ENCODE measurements at places on chromosomes 16 and 17.

DNA sequence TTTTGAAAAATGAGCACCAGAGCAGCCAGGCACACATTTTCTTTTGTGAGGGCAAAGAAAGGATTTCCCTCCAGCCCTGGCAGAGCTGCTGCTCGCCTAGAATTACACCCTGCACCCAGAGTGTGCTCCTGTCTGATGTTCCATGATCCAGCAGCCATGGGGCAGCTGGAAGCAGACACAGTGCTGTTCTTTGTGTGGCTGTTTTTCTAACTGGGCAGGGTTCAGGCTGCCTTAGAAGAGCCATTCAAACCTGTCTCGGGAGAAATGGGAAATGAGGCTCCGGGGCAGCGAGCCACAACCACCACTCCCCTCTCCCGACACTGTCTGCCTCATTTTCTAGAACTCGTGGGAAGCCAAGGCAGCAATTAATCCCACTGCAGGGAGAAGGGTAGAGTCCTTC is 28.9 kb downstream of the LITAF start:
- DNase-seq = no peak

DNA sequence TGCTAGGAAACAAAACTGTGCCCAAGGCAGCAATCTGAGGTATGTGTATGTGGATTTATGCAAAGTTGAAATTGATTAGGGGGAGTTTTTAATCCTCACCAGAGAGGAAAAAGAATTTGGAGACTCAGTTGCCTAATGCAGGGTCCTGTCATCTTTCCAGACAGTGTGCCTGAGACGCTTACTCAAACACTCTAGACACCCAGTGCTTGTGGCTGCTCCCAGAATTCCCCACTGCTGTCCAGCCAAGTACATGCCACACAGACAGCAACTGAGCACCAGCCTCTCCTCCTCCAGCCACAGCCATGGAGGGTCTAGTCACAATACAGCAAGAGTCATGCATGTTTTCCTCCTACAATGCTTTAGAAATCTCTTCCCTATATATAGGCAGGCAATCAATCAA is 118.1 kb downstream of the HIC1 start:
- no peak for DNase-seq

DNA sequence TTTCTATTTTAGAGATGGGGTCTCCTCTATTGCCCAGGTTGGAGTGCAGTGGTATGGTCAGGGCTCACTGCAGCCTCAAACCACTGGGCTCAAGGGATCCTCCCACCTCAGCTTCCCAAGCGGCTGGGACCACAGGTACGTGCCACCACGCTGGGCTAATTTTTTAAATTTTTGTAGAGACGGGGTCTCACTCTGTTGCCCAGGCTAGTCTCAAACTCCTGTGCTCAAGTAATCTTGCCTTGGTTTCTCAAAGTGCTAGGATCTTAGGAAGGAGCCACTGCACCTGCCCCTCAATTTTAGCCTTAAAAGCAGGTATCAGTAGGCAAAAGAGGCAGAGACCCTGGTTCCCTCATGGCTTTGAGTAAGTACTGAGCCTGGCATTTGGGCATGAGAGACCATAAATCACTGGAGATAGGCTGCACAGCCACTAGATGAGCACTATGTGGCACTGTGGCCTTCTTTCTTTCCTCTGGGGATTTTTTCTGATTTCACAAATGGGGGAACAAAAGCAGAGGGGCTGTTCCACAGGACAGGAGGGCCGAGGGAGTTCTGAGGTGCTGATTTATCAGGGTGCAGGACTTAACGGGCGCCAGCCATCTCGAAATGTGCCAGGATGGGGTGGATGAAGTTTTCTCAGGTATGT is 82.2 kb downstream of the PLXDC1 start:
- peak; percentile 20 for DNase-seq

GRCh38 chr17:44002141-44002848 is 2.1 kb upstream of the NAGS start:
- DNase-seq = no peak

DNA sequence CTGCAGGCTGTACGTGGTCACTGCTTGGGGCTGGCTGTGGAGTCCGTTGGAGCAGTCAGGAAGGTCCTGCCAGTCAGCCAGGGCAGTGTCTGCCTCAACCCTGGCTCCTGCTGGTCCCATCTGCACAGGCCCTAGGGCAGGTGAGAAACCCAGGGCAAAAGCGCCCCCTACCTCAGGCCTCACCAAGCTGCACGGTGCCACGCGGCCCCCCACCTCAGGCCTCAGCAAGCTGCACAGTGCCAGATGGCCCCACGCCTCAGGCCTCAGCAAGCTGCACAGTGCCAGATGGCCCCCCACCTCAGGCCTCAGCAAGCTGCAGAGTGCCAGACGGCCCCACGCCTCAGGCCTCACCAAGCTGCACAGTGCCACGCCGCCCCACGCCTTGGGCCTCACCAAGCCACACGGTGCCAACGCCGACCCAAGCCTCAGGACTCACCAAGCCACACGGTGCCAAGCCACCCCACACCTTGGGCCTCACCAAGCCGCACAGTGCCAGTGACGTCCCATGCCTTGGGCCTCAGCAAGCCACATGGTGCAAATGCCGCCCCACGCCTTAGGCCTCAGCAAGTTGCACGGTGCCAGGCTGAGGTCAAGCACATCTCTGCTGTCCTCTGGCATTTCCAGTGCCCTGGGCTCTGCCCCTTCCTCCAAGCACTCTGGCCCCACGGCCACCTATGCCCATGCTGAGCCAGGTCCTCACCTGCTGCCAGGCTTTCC is 5.5 kb downstream of the TMEM204 start:
- no peak for DNase-seq

DNA sequence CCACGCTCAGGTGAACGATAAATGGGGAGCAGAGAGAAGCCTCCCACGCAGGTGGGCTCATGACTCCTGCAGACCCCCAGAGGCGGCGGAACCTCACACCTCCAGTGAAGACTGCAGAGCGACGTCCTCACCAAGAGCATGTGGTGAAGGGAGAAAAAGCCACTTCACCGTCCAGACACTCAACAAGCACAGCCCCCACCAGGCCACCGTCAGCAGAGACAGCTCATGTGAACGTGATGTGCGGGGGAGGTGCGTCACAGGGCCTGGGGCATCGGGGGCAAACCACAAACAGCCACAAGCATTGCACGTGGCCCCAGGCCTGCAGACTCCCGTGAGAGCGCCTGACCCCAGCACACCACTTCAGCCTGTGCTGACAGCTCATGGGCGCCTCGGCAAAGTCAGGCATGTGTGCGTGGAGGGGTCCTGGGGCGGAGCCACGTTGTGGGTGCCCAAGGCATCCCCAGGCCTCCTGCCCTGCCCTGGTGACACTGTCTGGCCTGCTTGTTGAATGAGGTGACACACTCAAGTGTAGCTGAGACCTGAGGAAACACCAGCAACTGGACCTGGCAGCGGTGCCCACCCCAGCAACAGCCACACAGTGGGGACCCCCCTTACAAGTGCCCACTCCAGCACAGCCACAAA is 19.0 kb downstream of the LMF1 start:
- DNase-seq = no peak

DNA sequence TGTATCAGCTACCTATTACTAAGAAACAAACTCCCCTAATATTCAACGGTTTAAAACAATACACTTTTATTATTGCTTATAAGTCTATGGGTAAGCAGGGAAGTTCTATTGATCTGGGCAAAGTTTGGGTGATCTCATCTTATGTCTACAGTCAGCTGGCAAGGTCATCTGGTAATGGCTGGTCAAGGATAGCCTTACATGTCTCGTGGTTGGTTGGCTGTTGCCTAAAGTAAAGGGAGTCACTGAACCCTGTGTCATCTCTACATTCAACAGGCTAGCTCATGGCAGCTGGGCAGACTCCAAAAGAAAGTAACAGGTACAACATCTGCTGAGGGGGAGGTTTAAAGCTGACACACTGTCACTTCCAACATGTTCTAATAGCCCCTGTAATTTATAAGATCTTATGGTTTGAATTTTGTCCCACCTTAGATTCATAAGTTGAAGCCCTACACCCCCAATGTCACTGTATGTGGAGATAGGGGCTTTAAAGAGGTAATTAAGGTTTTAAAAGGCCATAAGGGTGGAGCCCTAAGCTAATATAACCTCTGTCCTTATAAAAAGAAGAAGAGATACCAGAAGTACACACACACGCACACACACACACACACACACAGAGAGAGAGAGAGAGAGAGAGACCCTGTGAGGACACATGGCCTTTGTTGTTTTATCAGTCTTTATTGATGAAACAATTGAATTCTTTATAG is 419.1 kb downstream of the NPIPA8 start:
- no peak for DNase-seq

- no peak for DNase-seq
Measured at GRCh38 chr16:29962344-29962994, 590 bp downstream of the TMEM219 start.

GRCh38 chr16:89711601-89712273 is 9.0 kb downstream of the VPS9D1 start:
- no peak for DNase-seq

DNA sequence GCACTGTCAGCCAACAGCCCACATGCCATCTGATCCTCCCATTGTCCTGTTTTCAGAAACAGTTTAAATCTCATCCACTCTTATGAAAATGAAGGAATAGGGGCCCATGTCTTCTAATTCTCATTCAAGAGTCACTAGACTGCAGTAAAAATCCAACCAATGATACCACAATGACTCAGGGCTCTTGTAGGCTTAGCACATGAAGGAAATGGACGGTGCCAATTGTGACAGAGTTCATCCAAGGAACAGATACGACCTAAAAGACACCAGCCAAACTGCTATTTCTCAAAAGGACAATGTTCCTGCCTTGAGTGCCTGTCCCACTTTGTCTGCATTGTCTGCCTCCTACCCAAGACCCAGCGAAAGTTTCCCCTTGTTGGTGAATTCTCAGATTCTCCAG is 204.8 kb upstream of the COX10 start:
- no peak for DNase-seq

GRCh38 chr17:72876413-72876812 is 216.1 kb downstream of the SLC39A11 start:
- no peak for DNase-seq

DNA sequence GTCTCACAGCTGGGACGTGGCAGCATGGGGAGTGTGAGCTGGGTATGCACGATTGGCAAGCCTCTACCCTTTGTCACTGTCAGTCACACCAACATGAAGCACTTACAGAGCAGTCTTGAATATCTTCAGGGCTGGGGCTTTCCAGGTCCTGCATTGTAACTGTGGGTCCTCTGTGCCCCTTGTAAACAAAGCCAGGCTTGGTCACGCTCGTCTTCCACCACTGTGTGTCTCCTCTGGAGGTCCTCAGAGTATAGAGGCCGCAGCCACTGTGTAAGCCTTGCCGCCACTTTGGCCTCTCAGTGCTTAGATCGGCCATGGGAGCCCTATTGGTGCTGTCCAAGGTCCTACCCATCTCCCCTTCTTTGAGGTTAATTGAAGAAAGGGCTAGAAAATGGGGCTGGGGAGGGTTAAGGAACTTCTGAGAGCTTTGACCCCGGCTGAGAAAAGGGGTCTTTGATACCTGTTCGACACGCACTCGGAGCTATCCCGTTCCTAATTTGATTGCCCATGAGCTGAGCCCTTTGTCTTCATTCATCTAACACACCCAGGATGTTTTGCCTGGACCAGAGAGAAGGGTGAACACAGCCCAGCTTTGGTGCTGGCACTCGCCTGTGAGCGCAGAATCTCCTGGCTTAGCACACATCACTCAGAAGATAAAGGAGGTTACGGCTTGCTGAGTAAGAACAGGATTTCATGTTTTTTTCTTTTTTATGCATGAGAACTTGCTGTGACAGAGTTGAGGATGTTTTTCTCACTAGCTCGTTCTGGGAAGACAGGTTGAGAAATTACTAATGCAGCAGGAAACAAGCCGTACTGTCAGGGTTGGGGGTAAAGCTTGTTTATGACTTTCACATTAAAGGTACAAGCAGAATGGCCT is 267.9 kb downstream of the CPPED1 start:
- DNase-seq = no peak

- no peak for DNase-seq
Measured at GRCh38 chr17:38711792-38712571, 6.9 kb downstream of the MLLT6 start.

GRCh38 chr16:72621651-72622050 is 426.3 kb downstream of the ZFHX3 start:
- DNase-seq = no peak

- no peak for DNase-seq
Measured at GRCh38 chr16:12545297-12545610, 258.4 kb downstream of the CPPED1 start.

- peak; percentile 12 for DNase-seq
Measured at GRCh38 chr17:36482611-36483504, 3.6 kb upstream of the ZNHIT3 start.

GRCh38 chr17:81322271-81323082 is 27.4 kb upstream of the SLC38A10 start:
- no peak for DNase-seq

DNA sequence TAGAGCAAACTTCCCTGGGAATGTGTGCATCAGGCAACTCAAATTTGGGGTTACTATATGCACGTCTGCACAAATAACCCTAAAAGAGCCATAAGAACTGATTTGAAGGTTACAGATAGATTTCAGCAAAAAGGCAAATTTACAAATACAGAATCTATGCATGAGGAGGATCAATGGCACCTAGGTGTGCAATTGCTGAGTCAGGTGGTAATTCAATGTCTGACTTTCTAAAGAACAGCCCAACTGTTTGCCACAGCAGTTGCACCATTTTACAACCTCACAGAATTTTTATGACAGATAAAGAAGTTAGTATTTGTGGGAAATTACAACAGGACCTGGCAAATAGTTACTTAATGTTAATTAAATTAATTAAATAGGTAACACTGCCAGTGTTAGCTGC is 405.5 kb downstream of the TMEM114 start:
- DNase-seq = no peak

DNA sequence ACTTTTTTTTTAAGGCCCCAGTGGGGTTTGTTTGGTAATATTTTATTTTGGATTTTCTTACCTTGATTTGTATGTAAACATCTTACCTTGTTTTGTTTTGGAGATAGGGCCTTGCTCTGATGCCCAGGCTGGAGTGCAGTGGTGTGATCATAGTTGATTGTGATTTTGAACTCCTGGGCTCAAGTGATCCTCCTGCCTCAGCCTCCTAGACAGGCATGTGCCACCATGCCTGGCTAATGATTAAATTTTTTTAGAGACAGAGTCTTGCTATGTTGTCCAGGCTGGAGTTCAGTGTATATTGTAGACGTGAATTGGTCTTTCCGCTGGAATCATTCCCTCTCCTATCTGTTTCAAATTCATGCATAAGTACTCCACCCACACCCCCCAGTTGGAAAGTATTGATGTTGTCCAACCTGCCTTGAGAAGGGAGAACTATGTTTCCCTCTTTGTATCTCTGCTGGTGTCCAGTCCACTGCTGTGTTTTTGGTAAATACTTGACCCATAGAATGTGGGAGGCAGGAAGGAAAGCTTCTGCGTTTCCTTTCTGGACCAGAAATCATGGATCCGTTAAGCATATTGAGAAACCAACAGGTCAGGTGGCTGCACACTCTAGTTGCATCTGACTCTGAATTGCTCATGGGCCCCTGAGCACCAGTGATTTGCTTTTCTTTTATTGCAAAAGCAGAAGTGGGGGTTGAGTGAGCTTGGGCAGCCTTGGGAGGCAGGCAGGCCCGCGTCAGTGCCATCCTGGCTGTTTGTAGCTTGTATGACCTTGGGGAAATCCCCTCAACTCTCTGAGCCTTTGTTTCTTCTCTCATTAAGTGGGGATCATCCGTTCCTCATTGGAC is 25.0 kb downstream of the RMI2 start:
- no peak for DNase-seq
